Activated CD4-positive, alpha-beta memory T cell treated with anti-CD3 and anti-CD28 coated beads for 36 hours (primary cell): ENCODE measurements at places on chromosomes 2 and 18. TPM values are rescaled to one million over a fixed set of nuclear protein-coding genes. Genes with fewer than 3 reads are reported as not detected.
A peak's percentile ranks its signal among the peaks of the same experiment; 100 is the strongest.

GRCh38 chr2:42337356-42337820 is 23.6 kb downstream of the COX7A2L start:
- H3K36me3 ChIP-seq: peaks cover 61% of the 10 kb centered on the region
- H3K4me1 ChIP-seq: peaks cover 11% of the 10 kb centered on the region
- no peak overlapping the region for H3K27ac ChIP-seq
- DNase-seq: no peak

GRCh38 chr2:190456833-190457232 is 48.7 kb downstream of the MFSD6 start:
- no peak overlapping the region for H3K27ac ChIP-seq
- H3K36me3 ChIP-seq: peaks cover 22% of the 10 kb centered on the region
- H3K4me3 ChIP-seq: no peak overlapping the region
- peaks cover 19% of the 10 kb centered on the region for H3K4me1 ChIP-seq
- DNase-seq: no peak

DNA sequence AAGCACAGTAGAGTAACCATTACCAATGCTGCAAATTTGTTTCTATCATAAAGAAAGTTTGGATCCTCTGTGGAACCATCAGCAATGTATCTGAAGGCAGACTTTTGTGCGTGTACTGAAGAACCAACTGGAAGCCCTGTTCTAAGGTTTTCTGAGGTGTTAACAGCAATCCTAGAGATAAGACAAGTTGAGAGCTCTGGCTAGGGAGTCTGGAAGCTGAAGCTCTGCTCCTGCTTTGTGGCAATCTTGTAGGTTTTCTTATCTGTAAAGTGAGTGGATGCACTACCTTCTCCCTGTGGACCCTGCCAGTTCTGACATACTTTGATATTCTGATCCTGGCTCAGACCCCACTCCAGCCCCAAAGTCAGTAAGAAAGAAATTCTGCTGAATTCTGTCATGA is 171.2 kb upstream of the SLC14A2 start:
- no peak overlapping the region for H3K27ac ChIP-seq
- H3K36me3 ChIP-seq: no peaks in the 10 kb centered on the region

- H3K4me1 ChIP-seq: no peaks in the 10 kb centered on the region
- H3K27me3 ChIP-seq: no peaks in the 10 kb centered on the region
- DNase-seq: no peak
- no peaks in the 10 kb centered on the region for H3K36me3 ChIP-seq
- no peak overlapping the region for H3K27ac ChIP-seq
Observed at GRCh38 chr2:5190023-5190422, 502.2 kb upstream of the SOX11 start.

GRCh38 chr2:207137596-207138337 is 28.0 kb downstream of the KLF7 start:
- no peak overlapping the region for H3K27ac ChIP-seq
- H3K27me3 ChIP-seq: no peaks in the 10 kb centered on the region
- H3K36me3 ChIP-seq: peaks cover 6% of the 10 kb centered on the region
- no peak for DNase-seq
- no peak overlapping the region for H3K4me3 ChIP-seq

- no peak overlapping the region for H3K27ac ChIP-seq
- H3K4me3 ChIP-seq: no peak overlapping the region
- peaks cover 18% of the 10 kb centered on the region for H3K27me3 ChIP-seq
- no peak for DNase-seq
- no peaks in the 10 kb centered on the region for H3K4me1 ChIP-seq
- no peaks in the 10 kb centered on the region for H3K36me3 ChIP-seq
Observed at GRCh38 chr2:236675051-236675450, 105.4 kb downstream of the ACKR3 start.

- H3K36me3 ChIP-seq: no peaks in the 10 kb centered on the region
- H3K4me1 ChIP-seq: peaks cover 43% of the 10 kb centered on the region
- DNase-seq: peak; percentile 32
- peaks cover 5% of the 10 kb centered on the region for H3K27me3 ChIP-seq
- no peak overlapping the region for H3K4me3 ChIP-seq
Observed at GRCh38 chr2:37892436-37893114, 32.5 kb upstream of the RMDN2 start.

- no peak overlapping the region for H3K4me3 ChIP-seq
- no peaks in the 10 kb centered on the region for H3K36me3 ChIP-seq
- no peaks in the 10 kb centered on the region for H3K27me3 ChIP-seq
- no peak for DNase-seq
- H3K4me1 ChIP-seq: peaks cover 35% of the 10 kb centered on the region
- H3K27ac ChIP-seq: no peak overlapping the region
Observed at GRCh38 chr2:9803023-9803805, 40.1 kb upstream of the TAF1B start.

- no peaks in the 10 kb centered on the region for H3K27me3 ChIP-seq
- peaks cover 7% of the 10 kb centered on the region for H3K36me3 ChIP-seq
- no peak overlapping the region for H3K27ac ChIP-seq
- peaks cover 22% of the 10 kb centered on the region for H3K4me1 ChIP-seq
- no peak for DNase-seq
Observed at GRCh38 chr2:169862816-169863215, 35.6 kb downstream of the UBR3 start.

GRCh38 chr2:216791303-216791702 is 68.6 kb downstream of the TNP1 start:
- no peak for DNase-seq
- no peak overlapping the region for H3K27ac ChIP-seq
- no peak overlapping the region for H3K4me3 ChIP-seq
- peaks cover 3% of the 10 kb centered on the region for H3K27me3 ChIP-seq

DNA sequence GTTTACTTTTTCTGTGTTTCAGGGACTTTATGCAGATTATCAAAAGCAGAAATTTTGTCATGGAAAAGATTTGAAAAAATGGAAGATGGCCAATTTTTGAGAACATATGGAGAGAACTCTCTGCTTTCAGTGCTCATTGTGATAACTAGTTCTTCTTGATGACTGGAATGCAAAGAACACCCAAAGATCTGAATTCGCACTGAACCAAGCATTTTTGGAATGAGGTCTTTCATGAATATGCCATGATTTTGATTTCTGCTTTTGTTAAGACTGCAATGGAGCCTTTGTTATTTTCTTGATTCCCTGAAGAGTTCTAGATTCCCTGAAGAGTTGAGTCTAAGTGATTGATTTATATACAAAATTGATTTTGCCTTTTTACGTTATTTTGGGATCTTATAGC is 124.1 kb downstream of the FMNL2 start:
- no peak overlapping the region for H3K4me3 ChIP-seq
- H3K27ac ChIP-seq: no peak overlapping the region
- H3K4me1 ChIP-seq: no peaks in the 10 kb centered on the region
- H3K27me3 ChIP-seq: peaks cover 7% of the 10 kb centered on the region

GRCh38 chr18:54828281-54828881 is at the start of gene RAB27B:
Gene RAB27B (plus strand): TSS chr18:54828477. CDS start chr18:54877586, 49,109 bp downstream.
- peak within 1 kb of the TSS; percentile 77 for H3K4me3 ChIP-seq
- H3K4me1 ChIP-seq: peaks cover 19% of the 10 kb centered on the region
- no peaks in the 10 kb centered on the region for H3K27me3 ChIP-seq
- H3K36me3 ChIP-seq: peaks cover 3% of the 10 kb centered on the region
- DNase-seq: peak; percentile 85
- H3K27ac ChIP-seq: no peak within 1 kb of the TSS

DNA sequence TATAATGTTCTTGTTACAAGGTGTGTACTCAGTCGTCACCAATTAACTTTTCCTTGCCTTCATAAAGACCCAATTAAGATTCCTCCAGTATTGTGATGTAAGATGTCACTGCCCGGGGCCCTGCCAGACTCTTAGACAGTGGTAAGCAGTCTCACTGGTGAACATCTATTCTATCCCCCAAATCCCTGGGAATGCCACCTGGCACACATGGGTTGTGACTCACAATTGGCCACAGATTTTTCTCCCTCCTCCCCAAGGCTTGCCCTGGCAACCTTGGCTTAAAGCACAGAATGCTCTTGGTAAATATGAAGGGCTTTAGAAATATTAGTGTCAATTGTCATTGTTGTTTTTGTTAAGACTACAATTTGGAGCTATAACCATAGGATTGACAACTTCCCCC is 287.9 kb downstream of the ETAA1 start:
- DNase-seq: no peak
- no peak overlapping the region for H3K4me3 ChIP-seq
- no peaks in the 10 kb centered on the region for H3K4me1 ChIP-seq
- H3K36me3 ChIP-seq: no peaks in the 10 kb centered on the region
- peaks cover 4% of the 10 kb centered on the region for H3K27me3 ChIP-seq

GRCh38 chr2:119711352-119711751 is 32.4 kb downstream of the TMEM177 start:
- H3K4me3 ChIP-seq: no peak overlapping the region
- DNase-seq: no peak
- H3K27ac ChIP-seq: no peak overlapping the region

DNA sequence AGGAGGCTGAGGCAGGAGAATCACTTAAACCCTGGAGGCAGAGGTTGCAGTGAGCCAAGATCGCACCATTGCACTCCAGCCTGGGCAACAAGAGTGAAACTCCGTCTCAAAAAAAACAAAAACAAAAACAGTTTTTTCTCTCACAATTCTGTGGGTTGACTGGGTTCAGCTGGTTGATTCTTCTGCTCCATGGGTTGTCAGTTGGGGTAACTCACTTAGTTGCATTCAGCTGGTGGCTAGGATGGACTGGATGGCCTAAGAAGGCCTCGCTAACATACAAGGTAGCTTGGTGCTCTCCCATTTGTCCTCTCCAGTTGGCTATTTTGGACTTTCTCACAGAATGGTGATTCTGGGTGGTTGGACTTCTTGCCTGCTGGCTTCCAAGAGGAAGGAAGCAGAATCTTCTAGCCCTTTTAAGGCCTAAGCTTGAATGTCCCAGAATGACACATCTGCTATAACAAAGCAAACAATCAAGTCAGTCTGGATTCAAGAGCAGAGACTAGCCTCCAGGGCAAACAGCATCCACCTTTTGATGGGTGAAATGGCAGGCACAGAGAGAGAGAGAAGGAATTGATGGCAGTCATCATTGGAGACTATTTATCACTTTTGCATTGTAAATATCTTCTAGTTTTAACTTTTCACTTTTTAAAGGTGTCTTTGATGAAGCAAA is 17.9 kb downstream of the LAMA3 start:
- H3K4me3 ChIP-seq: no peak overlapping the region
- no peak overlapping the region for H3K27ac ChIP-seq
- no peak for DNase-seq
- H3K27me3 ChIP-seq: peaks cover 6% of the 10 kb centered on the region
- peaks cover 6% of the 10 kb centered on the region for H3K36me3 ChIP-seq
- no peaks in the 10 kb centered on the region for H3K4me1 ChIP-seq

DNA sequence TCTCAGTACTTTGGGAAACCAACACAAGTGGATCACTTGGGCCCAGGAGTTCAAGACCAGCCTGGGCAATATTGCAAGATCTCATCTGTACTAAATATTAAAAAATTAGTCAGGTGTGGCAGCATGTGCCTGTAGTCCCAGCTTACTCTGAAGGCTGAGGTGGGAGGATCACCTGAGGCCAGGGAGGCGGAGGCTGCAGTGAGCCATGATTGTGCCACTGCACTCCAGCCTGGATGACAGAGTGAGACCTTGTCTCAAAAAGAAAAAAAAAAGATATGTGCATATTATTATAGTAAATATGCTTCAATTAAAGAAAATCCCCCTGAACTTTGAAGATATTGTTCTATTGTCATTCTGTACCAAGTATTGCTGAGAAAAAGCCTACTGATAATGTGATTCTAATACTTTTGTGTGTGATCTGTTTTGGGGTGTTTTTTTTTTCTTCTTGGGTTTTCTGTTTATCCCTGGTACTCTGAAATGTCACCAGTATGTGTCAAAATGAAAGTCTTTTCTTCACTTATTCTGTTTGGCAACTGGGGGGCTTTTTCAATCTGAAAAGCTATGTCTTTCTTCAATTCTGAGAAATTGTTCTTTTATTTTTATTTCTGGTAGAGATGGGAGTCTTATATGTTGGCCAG is 13.2 kb downstream of the NEURL3 start:
- peaks cover 8% of the 10 kb centered on the region for H3K36me3 ChIP-seq
- peak overlapping the region; percentile 50 for H3K27ac ChIP-seq
- H3K4me1 ChIP-seq: peaks cover 40% of the 10 kb centered on the region

GRCh38 chr2:133194362-133194655 is 374.0 kb downstream of the NCKAP5 start:
- H3K4me3 ChIP-seq: no peak overlapping the region
- no peaks in the 10 kb centered on the region for H3K27me3 ChIP-seq
- no peaks in the 10 kb centered on the region for H3K4me1 ChIP-seq
- H3K27ac ChIP-seq: no peak overlapping the region
- no peaks in the 10 kb centered on the region for H3K36me3 ChIP-seq
- no peak for DNase-seq

DNA sequence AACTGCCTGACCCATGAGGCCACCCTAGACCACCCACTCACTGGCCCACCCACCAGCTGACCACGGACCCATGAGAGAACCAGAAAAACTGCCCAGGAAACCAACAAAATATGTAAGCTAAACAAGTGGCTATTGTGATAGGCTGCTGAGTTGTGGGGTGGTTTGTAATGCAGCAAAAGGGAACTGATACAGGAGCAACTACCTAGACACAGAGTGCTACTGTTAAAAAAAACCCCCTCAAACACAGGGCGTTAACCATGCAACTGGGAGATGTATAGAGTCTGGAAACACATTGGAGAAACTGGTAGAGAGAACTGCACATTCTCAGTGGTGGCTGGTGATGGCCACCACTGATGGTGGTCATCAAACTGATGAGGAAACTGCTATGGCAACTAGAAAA is 206.3 kb upstream of the GYPC start:
- H3K27ac ChIP-seq: no peak overlapping the region
- no peaks in the 10 kb centered on the region for H3K36me3 ChIP-seq
- H3K4me3 ChIP-seq: no peak overlapping the region
- H3K27me3 ChIP-seq: no peaks in the 10 kb centered on the region

DNA sequence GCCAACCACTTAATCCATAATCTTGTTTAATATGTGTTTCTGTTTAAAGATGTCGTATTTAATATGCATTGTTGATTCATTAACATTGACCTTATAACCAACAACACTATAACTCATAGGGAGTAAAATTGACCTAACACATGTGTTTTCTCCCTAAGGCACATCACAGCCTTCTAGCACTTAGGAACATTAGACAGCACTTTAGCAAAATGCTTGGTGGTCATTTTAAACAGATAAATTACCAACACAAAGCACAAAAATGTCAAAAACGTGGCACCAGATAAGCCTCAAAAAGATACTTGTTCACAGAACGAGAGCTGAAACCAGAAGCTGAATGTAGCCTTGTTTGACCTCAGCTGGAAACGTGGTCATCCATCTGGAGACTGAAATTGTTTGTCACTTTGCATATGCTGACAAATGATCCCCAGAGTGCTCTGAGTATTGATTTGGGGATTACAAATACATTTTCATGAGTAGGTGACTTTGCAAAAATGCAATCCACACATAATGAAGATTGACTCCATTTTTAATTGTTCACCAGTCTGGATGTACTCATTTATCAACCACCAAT is 139.2 kb downstream of the CCDC102B start:
- no peak overlapping the region for H3K4me3 ChIP-seq
- no peaks in the 10 kb centered on the region for H3K27me3 ChIP-seq
- DNase-seq: no peak

GRCh38 chr2:5164776-5165525 is 527.2 kb upstream of the SOX11 start:
- H3K4me1 ChIP-seq: no peaks in the 10 kb centered on the region
- H3K27me3 ChIP-seq: no peaks in the 10 kb centered on the region
- no peaks in the 10 kb centered on the region for H3K36me3 ChIP-seq
- no peak overlapping the region for H3K27ac ChIP-seq
- no peak for DNase-seq

Gene ANKRD30BL
- total RNA-seq: not detected

Gene KCNG3
- total RNA-seq: not detected

Gene RAB31
- total RNA-seq: 0.71 TPM

Gene RASGRP3
- 1.2 TPM for total RNA-seq

Gene KANSL1L
- 4.6 TPM for total RNA-seq

Gene TCF23
- total RNA-seq: not detected

Gene MC2R
- total RNA-seq: not detected

Gene CDKL4
- 0.22 TPM for total RNA-seq

Gene TUBA4B
- not detected for total RNA-seq

Gene COX5B
- total RNA-seq: 217 TPM

Gene RESP18
- not detected for total RNA-seq
